ENCODE measurements at places on chromosomes 4 and X.

DNA sequence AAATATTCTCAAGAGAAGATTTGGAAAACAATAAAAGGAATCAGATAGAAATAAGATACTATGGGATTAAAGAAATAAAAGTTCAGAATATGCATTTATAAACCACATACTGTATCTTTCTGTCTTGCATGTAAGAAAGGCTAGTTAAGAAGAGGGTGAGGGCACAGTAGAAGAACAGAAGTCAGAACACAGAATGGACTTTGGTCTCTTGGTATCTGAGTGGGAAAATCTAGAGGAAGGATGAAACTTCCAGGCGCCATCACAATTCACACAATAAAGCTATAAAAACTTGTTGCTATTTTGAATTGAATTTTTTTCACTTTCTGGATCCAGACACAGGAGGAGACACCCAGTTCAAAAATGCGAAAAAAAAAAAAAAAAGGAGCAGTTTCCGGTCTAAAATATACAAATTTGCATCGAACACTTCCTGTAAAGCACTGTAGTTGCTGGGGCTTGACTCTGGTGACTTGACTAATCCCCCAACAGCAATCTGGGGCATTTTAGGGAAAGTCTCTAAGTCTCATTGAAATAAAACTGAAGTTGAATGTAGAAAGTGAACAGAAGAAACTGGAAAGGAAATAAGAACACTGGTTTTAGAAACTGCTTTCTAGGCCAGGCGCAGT lies 8.1 kb upstream of the NAAA start:
- DNase-seq: no peak

GRCh38 chr4:97911236-97911906 lies 231.9 kb downstream of the STPG2 start:
- DNase-seq: no peak

DNA sequence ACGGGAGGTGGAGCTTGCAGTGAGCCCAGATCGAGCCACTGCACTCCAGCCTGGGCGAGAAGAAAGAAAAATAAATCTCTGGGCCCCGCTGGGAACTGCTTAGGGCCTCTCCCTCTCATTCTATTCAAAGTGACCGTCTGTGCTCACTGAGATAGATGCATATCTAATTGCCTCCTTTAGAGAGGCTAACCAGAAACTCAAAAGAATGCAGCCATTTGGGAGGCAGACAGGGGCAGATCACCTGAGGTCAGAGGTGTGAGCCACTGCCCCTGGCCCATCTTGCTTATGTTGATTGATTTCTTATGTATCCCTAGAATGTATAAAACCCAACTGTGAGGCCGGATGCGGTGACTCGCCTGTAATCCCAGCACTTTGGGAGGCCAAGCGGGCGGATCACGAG lies 6.2 kb upstream of the CSF2RA start:
- DNase-seq: no peak

DNA sequence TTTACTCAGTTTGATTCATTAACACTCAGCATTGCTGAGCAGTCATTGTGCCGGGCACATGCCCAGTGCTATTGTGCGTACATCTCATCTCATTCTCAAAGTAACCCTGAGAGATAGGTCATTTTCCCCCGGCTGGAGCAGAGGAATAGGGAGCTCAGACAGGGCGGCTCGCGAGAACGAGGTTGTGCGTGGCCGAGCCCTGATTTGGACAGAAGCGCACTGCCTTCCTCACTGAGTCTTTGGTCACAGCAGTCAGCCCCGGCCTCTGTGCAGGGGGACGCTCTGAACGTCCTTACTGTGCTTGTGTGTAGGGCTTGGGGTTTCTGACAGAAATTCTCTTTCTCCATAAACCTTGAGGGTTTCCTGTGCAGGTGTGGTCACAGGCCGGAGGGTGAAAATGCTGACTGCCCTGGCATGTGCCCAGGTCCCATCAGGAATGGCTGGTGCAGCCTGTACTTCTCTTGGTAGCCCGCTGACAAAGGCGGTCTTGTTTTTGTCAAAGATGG lies 39.5 kb downstream of the NOP14 start:
- DNase-seq: no peak

- no peak for DNase-seq
Measured at GRCh38 chr4:122772311-122772710, 39.8 kb downstream of the BBS12 start.

DNA sequence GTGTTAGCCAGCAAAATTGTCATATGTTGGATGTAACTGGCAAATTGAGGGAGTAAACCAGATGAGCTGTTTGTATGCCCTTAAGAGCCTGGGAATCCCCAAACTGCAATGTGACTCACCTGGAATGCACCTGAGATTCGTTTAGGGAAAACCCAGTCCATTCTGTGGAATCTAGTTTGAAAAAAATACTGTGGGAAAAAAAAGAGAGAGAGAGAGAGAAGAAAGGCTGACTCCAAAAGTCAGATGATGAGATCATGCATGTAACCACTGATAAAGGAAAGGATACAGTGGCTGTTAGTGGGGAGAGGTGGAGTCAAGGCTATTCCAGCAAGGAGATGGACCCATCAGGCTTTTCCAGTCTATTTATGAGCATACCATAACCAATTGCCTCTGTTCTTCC lies 48.5 kb downstream of the SLC9A7 start:
- DNase-seq: no peak

DNA sequence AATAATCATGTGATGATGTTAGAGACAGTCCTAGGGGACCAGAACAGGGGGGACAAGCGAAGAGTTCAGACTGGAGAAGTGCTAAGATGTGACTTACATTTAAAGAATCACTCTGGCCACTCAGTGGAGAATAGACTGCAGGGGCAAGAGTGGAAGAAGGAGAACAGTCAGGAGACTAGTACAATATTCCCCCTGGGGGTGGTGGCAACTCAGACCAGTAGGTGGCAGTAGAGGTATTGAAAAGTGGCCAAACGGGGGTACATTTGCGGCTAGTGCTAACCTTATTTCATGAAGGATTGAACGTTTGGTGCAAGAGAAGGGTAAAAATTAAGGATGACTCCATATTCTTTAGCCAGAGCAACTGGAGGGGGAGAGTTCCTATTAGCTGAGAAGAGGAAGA lies 2.7 kb upstream of the BMX start:
- no peak for DNase-seq

- DNase-seq: no peak
Measured at GRCh38 chr4:39124885-39125599, 57.3 kb upstream of the WDR19 start.

DNA sequence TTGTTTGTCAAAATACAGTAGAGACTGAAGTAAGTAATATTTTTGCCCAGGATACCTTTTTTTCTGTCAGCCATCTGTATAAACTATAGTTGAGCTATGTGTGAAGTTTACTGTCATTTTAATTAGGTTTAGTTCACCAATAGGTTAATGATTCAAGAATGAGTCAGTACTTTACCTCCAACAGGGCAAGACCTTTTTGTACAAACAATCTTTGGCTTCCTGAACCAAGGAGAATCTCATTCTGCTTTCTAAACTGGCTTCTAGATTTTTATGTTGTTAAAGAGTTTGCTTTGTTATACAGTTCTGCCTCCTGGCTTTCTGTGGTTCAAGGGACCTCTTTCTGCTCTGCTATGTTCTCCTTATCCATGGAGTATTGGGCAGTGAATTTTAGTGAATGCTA lies 412.0 kb upstream of the NR3C2 start:
- no peak for DNase-seq

DNA sequence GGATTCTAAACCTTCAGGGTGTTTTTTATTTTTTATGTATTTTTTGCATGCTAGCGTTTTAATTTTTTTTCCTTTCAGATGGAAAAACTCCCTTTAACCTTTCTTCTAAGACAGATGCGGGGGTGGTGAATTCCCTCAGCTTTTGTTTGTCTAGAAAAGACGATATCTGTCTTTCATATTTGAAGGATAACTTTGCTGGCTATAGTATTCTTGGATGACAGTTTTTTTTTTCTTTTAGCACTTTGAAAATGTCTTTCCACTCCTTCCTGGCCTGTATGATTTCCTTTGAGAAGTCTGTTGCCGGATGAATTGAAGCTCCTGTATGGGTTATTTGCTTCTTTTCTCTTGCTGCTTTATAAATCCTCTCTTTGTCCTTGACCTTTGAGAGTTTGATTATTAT lies 26.6 kb downstream of the PSAPL1 start:
- DNase-seq: no peak

DNA sequence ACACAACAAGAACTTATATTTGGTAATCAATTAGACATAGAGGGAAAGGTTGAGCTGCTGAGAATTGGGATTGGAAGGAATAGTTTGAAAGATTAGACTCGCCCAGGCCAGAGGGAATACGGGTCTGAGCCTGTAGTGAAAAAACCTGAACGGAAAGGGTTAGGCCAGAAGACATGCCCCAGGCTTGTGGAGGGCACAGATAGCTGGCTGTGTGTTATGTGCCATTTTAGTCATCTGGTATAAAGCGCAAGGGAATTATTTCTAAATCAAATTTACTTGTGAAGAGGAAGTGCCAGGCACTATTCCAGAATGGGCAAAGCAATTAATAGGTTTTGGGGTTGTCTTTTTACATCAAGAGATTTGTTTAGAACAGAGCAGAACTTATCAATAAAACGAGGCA lies 187.5 kb upstream of the ANKRD50 start:
- DNase-seq: no peak

- DNase-seq: no peak
Measured at GRCh38 chr4:86557526-86557925, 36.6 kb upstream of the PTPN13 start.

- no peak for DNase-seq
Measured at GRCh38 chr4:45732161-45732560, 391.7 kb downstream of the GABRG1 start.

GRCh38 chr4:25884031-25884782 lies 21.4 kb upstream of the SEL1L3 start:
- no peak for DNase-seq

GRCh38 chr4:1998296-1998695 lies 10.5 kb downstream of the NELFA start:
- DNase-seq: no peak

- DNase-seq: no peak
Measured at GRCh38 chrX:8304668-8305067, 133.6 kb upstream of the VCX2 start.

- DNase-seq: no peak
Measured at GRCh38 chrX:57771689-57772088, 91.6 kb upstream of the NLRP2B start.

DNA sequence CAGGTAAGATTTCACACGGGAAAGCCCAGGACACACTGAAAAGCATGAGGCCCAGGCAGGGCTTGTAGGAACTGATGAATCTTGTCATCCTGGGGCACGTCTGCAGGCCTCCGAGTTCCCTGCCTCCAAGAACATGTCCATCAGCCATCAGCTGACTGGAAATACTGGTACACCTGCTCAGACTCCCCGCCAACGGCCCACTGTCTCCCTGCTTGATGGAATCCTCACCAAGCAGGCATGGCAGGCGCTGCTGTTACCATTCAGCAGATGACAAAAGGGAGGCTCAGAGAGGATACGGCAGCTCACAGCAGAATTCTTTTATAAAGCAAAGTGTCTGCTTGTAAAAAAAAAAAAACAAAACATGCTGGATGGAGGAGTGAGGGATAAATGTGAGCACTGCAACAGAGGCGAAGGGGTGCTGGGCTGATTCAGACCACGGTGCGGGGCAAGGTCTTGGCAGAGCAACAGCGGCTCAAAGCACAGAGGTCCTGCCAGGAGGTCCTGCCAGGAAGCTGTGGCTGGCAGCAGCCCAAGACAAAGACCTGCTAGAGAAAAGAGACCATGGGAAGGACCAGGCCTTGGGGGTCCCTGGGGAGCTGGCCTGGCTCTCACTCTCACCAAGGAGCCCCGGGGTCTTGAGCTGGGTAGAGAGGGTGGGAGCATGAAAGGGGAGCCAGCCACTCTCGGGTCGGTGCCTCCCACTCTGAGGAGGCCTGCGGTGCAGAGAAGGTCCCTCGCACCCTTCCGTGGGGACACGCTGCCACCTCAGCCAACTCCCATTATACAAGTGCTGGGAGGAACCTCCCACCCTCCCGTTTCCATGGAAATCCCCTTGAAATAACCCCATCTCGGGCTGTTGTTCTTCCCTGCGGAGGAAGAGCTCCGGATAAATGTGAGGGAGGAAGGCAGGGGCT lies 25.6 kb downstream of the PPP2R2C start:
- DNase-seq: peak; percentile 70

GRCh38 chr4:22551550-22551949 lies 35.7 kb upstream of the ADGRA3 start:
- DNase-seq: no peak

- no peak for DNase-seq
Measured at GRCh38 chr4:102318526-102318925, 26.8 kb downstream of the SLC39A8 start.

- DNase-seq: no peak
Measured at GRCh38 chrX:133258481-133258880, 40.3 kb upstream of the TFDP3 start.

- no peak for DNase-seq
Measured at GRCh38 chr4:143084566-143084965, 100.2 kb upstream of the USP38 start.

- no peak for DNase-seq
Measured at GRCh38 chr4:132001542-132001941, 1147.6 kb upstream of the PCDH10 start.

GRCh38 chrX:130869239-130869638 lies 33.8 kb downstream of the ENOX2 start:
- DNase-seq: no peak

GRCh38 chrX:135009838-135010237 lies 12.5 kb downstream of the RTL8B start:
- DNase-seq: no peak

DNA sequence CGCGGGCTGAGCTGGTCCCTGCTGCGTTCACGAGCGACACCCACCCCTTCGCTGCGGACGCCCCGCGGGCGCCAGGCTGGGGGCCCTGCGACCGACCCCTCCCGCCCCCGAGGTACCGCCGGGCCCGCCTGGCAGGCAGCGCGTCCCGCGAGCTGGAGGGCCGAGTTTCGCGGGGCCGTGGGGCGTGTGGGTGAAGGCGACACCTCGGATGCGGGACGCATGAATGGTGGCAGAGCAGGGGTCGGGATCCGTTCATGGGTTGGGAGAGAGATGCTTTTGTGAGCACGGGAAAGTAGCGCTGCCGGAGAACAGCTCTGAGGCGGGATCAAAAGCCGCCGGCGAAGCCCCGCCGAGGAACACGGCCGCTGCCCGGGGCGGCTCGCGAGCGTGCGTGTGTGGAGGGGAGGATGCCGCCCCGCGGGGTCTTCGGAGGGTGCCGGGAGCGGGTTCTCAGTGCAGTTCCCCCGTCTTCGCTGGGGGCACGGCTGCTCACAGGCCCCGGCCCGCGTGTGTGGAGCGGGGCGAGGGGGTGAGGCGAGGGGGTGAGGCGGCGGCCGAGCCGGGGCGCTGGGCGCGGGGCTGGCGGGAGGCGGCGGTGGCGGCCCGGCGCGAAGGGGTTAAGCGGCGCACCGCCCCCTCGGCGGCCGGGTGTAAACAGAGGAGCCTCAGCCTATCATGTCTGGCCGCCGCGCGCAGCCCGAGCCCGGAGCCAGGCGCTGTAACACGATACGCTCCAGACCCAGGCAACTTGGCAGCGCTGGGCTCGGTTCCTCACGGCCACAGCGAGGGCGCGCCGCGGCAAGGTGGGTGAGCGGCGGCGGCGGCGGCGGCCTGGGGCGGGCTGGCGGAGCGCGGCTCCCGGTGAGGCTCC lies 205.3 kb downstream of the TENM3 start:
- DNase-seq: peak; percentile 55
